ENCODE measurements at places on chromosomes 12 and 14. TPM values are rescaled to one million over a fixed set of nuclear protein-coding genes. Genes with fewer than 3 reads are reported as not detected.

The CFAP251 gene
- 7.0 TPM for total RNA-seq

The RBM23 gene
- 76.5 TPM for total RNA-seq

The PTPRO gene
- total RNA-seq: 1.9 TPM

The PMCH gene
- total RNA-seq: not detected

The GNB3 gene
- 3.3 TPM for total RNA-seq
